HT-29 (cell line): ENCODE measurements at places on chromosomes 11 and 22.
A peak's percentile ranks its signal among the peaks of the same experiment; 100 is the strongest.

DNA sequence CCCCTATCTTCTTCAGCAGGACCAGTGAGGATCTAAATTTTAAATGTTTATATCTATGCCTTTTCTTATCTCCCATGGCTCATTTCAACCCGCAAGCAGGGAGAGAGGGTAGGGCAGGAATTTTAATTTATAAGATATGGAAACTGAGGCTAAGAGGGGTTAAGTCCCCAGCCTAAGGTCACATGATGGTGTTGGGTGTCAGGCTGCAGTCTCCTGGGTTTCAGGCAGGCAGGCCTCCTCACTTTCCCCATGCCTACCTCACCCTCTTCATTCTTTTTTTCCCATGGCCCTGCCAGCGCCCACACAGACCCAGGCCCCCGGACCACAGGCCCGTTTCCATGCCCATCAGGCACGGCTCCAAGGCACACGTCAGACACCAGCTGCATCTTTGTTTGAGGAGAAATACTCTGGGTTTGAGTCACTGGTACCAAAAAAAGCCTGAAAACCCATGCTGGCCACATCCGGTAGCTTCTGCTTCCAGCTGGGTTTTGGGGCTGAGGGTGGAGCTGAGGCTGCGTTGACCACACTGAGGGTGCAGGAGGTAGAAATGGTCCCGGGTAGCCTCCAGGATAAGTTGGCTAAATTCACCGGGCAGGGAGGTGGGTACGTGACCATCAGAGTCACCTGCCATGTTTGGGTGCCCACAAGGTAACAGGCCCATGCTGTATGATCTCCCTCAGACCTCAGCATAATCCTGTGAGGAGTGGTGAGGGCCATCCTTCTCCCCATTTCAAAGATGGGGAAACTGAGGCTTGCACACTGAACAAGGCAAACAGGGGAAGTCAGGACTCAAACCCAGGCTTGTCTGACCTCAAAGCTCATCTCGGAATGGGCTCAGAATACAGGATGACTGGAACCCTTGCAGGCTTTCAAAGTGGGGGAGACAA, 7.5 kb downstream of the CRYBB1 start:
- DNase-seq, result no peak

GRCh38 chr22:46081831-46082210, 68.5 kb upstream of the PPARA start:
- DNase-seq, result no peak

- peak; percentile 90 for DNase-seq
Observed at GRCh38 chr11:17208257-17208999, 642 bp upstream of the PIK3C2A start.

DNA sequence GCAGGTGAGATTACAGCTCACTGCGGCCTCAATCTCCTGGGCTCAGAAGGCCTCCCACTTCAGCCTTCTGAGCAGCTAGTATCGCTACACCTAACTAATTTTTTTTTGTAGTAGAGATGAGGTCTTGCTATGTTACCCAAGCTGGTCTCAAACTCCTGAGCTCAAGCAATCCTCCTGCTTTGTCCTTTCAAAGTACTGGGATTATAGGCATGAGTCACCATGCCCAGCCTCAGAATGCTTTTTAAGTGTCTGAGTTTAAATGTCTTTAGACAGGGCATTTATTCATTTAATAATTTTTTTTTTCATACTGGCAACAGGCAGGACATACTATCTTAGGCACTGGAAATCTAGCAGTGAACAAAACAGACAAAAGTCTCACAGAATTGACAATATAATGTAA, 27.7 kb downstream of the LRP4 start:
- DNase-seq, result no peak

- DNase-seq, result peak; percentile 41
Observed at GRCh38 chr11:130448416-130449309, at the start of gene ADAMTS15. ADAMTS15 (plus strand) TSS chr11:130448645; CDS start chr11:130448974, 329 bp downstream.

GRCh38 chr22:23764899-23765881, 2.4 kb downstream of the C22orf15 start:
- DNase-seq, result no peak

DNA sequence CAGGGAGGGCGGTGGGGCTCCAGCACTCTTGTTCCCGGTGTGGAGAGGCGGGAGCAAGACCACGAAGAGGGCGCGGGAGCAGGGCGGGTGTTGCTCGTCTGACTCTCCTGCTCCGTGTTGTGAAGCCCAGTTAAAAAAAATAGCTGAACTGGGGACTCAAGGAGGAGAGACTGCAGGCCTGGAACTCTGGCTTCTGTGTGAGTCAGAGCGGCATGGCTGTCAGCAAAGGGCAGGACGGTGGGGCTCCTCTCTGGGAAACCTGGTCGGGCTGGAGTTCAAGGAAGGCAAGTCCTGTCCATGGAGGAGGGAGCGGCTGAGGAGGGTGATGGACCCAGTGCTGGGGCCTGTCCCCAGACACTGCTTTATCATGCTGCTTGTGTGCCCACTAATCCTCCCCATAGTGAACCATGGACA, 152.3 kb downstream of the FEZ1 start:
- DNase-seq, result no peak

DNA sequence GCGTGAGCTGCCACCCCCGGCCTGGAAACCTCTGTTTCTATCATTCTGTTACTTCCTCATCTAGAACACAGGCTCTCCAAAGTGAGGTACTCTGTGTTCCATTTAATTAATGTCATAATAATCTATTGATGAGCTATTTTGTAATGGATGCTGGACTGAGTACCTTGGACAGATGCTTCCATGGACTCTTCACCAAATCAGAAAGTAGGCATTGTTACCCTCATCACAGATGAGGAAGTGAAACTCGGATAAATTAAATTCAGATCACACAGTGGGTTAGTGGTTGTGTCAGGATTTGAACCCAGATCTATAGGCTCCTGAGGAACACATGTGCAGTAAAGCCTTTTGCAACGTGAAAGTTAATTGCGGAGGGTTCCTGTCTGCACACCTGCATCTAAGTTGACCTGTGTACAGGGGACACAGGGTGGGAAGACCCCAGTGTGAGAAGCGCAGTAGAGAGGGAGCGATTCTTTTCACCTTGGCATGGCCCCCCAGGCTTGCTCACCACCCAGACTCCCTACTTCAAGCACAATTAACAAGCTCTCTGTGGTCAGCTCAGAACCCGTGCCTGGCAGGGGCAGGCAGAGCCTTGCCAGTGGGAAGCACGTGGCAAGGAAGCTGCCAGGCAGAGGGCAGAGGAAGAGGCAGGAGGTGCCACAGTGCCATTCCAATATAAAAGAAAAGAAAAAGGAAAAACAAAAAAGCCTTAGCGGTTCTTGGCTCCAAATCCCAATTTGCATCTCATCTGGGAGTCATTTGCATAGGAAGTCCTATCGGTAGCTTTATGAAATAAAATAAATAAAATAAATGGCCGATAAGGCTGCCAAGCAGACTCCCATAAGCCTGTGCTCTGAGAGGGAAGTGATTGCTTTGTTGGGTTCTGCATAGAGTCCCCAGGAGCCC, 239.3 kb downstream of the GRIK4 start:
- DNase-seq, result no peak

GRCh38 chr11:115188188-115188897, 315.9 kb downstream of the CADM1 start:
- DNase-seq, result no peak
